Stimulated activated CD8-positive, alpha-beta memory T cell treated with anti-CD3 and anti-CD28 coated beads, Interleukin-7, amount 100 ng/mL, for 1 hour (primary cell): ENCODE measurements at places on chromosomes 13 and 19.

- DNase-seq: no peak
These were observed 8.0 kb upstream of the B3GLCT start for GRCh38 chr13:31191748-31192147.

DNA sequence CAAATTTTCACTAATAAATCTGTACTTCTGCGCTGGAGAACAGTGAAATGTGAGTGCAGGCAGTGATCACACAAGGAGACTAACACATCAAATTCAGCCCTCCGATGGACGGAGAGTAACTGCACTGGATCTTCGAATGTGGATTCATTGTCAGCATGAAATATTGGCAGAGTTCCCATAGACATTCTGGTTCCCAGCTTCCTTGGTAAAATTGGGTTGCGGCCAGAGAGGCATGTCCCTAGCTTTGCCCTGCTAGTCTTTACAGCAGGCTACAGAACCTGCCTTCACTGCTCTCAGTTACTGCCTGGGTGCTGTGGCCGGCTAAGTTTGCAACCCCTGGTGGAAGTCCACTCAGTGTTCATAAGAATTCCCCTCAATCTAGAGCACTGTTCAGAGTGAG lies 32.3 kb upstream of the UQCRFS1 start:
- no peak for DNase-seq

DNA sequence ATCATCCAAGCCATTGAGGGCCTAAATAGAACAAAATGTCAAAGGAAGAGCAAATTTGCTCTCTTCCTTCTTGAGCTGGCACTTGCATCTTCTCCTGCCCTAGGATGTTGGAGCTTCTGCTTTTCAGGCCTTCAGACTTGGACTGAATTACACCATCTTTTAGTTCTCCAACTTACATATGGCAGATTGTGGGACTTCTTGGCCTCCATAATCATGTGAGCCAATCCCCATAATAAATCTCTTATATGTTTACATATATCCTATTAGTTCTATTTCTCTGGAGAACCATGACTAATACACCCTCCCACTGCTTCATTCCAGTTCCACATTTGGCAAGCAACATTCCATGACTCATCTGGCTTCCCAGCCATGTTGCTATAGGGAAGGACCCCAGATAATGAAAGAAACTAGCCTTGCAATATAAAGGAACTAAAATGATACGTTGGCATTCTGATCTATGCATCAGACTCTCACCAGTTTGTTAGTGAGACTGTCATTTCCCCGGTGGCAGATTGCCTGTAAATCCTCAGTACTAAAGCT lies 11.0 kb upstream of the ACOD1 start:
- no peak for DNase-seq

DNA sequence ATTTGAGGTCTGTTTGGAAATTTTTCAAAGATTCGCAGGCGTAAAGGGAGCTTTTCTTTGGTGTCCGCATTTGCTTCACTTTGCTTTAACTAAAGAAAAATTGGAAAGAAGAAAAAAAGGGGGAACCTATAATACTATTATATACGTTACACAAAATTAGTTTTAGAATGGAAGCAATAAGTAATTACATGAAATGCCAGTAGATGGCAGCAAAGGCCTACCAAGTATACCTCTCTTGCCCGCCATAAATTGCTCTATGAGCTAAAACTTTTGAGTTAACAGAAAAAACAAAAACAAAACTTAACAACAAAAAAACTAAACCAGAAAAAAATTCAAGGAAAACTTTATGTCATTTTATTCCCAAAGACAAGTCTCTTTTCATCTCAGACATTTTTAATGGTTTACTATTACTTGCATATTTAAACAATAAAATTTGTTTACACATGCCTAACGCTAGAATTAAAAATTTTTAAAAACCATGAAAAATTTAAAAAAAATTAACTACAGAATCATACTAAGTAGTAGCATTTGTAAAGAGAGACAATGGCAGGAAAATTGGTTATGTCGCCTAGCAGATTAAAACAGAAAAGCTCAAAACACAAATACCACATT lies 271.4 kb downstream of the NALCN start:
- DNase-seq: no peak

DNA sequence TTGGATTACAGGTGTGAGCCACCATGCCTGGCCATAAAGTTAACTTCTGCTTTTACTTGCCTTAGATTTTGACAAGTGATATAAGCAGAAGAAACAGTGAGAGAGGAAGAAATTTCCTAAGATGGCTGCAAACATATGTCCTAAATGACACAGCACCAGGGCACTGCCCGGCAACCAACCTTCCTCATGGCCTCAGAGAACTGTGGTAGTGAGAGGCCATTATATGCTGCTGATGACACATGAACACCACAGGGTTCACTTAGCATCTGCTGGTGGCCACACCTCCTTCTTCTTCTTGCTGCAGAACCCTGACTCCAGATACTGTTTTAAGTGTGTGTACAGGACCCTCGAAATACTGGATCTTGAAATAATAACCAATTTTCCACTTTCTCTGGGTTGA lies 88.2 kb downstream of the KCTD12 start:
- DNase-seq: no peak

DNA sequence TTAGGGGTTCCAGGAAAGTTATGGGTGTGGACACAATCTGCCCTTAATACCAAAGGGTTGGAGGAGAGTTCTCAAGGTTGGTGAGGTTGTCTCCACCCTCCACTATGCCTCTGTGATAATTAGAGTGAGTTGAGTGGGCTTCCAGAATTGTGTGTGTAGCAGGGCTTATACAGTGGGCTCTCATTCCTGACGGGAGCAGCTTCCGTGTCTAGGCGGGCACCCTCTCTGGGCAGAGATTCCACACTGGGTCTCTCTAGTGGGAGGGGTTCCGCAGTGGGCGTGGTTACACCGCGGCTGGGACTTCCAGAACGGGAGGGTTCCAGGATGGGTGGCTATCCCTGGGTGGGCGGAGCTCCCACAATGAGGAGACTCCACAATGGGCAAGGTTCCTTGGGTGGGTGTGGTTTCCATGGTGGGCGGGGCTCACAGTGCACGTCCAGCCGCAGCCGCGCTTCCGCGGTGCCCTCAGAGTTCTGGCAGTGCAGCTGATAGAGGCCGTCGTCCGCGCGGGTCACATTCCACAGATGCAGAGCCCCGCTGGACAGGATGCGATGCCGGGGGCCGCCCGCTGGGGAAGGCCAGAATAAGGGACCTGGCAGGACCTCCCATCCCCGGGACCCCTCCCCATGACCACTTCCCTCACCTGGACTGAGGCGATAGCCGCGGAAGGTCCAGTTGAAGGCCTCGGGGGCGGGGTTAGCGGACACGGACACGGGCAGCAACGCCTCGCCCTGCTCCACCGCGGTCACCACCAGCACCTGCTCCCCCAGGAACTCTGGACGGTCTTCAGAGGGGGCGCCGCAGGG lies 8.4 kb downstream of the NPHS1 start:
- no peak for DNase-seq

- no peak for DNase-seq
These were observed 44.9 kb downstream of the ZNF611 start for GRCh38 chr19:52689843-52690368.

DNA sequence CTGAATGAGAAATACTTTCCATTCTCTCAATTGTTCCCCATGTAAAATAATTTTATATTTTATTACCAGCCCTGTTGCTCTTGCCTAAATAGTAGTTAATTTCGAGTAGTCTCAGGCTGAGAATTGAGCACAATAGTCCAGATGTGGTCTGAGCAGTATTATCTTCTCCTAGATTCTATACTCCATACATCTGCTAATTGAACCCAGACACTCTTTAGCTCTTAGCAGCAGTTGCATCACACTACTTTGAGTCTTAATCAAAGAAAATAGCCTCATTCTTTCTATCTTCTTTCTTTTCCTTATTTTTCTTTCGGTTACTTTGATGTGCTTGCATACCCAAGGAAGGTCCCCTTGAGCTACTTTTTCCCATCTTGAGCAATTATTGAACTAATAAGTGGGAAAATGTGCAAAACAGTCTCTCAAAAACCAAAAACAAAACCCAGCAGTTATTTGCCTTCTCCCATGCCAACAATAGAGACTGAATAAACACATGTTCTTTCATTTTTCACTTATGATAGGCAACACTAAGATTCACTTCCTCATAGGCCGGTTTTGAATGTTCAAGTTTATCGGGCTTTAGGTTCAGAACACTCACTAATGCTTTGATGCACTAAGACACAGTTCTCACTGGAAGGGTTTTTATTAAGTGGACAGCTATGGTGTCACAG lies 204.5 kb downstream of the POU4F1 start:
- DNase-seq: no peak

DNA sequence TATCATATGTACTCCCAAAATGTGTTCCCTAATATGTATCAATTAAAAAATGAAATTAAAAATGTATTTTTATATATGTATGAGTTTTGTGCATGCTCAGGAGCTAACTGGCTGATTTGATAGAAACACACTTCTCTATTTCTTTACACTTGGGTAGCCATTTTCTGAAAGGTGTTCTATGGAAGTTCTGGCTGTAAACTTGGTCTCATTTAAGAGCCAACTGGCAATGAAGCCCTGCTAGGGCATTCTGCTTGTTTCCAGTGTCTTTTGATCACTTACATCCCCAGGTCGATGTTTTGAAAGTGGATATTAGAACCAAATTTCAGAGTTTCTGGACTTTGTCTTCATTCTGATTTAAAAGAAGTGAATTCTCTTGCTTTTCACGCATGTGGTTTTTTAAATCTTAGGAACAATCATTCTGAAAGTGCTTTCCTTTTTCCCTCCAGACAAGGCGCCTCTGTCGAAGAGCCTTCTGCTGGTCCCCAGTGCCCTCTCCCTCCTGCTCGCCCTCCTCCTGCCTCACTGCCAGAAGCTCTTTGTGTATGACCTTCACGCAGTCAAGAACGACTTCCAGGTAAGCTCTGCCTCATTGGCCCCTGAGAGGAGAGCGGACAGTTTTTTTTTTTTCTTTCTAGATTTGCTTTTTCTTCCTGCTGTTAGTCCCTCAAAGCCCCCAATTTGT lies 20.1 kb downstream of the GPR18 start:
- no peak for DNase-seq

DNA sequence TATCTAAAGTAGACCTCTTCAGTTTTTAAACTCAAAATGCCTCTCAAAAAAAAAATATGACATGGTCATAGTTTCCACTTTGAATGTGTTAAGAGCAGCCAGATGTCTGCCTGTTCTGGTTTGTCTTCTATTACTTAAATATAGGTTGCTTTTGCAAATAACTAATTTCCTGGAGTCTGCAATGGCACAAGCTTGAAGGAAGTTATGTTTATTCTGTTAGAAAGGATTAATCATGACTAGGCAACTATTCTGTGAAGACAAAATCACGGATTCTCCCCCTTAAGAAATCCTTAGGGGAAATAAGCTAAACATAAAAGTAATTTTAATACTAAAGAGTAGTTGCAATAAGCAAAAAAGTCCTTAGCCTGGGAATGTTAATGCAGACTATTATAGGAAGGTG lies 26.3 kb downstream of the SKA3 start:
- DNase-seq: no peak

- DNase-seq: no peak
These were observed 77.4 kb upstream of the ABCC4 start for GRCh38 chr13:95378603-95379002.

GRCh38 chr13:20728579-20729311 lies 25.2 kb downstream of the IL17D start:
- DNase-seq: no peak

GRCh38 chr19:32619051-32619685 lies 38.2 kb downstream of the PDCD5 start:
- no peak for DNase-seq

GRCh38 chr13:25727810-25728209 lies 324.0 kb downstream of the SHISA2 start:
- no peak for DNase-seq

- DNase-seq: no peak
These were observed 91.7 kb upstream of the ANKRD10 start for GRCh38 chr13:111006506-111007031.

GRCh38 chr13:47144782-47145181 lies 247.9 kb upstream of the HTR2A start:
- DNase-seq: no peak

DNA sequence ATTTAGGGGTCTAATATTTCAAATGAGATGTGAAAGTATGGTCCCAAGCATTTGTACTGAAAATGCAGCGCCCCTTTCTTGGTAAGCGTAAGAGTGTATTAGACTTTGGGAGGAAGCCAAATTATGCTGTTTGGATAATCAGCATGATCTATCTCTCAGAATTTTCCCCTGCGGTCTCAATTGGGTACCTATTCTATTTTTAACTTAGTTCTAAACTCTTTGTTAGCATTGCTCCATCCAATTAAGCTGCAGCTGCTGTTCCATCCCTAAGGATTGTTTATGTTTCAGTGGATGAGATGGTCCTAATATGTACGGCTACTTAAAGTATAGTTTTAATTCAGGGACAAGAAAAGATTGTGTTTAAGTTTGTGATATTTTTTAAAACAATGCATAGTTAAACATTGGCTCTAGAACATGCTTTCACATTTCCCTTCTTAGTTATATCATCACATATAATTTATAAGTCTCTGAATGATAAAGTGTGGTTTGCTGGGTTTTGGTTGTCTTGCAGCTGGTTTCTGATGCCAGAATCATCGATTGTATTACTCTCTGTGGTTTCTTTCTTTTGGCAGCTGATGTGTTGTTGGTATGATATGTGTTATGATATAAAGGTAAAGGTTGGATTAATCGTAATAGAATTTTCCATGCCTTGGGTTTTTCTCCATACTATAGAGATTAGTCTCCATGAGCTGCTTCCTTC lies 15.0 kb downstream of the POLR1D start:
- DNase-seq: no peak

DNA sequence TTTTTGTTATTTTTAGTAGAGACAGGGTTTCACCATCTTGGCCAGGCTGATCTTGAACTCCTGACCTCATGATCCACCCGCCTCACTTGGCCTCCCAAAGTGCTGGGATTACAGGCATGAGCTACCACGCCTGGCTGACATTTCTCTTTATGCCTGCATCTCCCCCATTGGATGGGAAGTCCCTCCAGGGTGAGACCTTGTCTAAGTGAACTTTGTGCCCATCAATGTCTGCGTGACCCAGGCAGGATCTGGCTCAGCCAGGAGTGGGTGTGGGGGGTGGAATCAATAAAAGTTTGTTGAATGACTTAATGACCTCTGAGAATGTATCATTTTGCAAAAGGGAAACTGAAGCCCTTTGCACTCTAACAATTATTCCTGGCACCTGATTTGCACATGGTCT lies 1.8 kb upstream of the ARRDC5 start:
- no peak for DNase-seq

DNA sequence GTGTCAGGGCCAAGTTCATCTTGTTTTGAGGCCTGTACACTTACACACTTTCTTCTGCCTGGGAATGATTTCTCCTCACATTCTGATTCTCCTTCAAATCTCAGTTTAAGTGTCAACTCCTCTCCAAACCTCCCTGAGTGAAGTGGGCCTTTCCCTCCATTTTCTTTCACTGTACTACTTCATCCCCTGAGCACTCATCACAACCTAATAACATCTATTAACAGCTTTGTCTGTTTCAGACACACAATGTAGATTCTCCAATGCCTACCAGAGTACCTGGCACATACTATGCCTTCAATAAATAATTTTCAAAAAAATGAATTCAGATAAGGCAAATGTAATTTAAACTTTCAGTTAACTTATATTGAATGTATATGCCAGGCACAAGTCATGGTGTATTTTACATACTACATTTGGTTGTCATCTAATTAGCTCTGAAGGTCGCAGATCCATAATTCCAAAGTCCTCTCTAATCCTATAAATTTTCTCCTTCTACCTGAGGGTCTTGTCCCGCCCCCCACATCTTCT lies 357 bp upstream of the COG6 start:
- no peak for DNase-seq
